ENCODE measurements at places on chromosomes 2 and 18.

GRCh38 chr18:23033056-23033455, 99.9 kb downstream of the RBBP8 start:
- no peak for DNase-seq

DNA sequence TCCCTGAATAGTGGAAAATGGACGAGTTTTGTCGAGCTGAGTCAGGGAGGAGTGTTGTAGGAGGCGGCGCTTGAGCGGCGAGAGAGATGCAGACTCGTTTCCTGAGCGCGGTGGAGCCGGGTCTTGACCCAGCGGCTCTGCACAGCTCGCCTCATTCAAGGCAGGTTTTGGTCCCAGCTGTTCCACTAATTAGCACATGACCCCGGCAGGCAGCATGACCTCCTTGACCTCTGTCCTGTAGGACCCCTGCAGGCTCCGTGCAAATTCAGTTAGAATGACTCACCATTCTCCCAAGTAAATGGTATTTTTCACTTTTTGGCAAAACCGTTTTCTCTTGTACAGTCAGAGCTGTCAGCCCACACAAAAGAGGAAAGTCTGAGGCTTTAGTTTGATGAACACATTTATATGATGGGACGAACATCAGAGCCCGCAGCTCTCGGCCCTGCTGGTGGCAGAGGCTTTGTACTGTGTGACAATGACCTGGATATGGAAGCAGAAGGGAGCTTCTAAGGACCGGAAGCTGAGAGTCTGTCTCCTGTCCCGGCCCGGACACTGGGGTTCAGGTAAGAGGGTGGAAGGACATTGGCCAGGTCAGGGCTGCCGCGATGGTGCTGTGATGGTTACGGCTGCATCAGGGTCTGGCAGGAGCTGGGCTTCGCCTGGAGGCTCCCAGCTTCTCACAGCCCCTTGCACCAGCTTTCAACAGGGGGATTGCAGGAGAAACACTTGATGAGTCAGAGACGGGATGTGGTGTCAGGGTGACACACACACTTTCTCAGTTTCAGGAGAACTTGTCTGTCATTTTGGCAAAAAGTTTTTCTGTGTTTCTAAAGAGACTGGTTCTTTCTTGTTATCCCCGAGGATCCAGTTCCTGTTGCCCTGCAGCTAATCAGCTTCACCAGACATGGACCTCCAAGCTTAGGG, 29.9 kb upstream of the ALKAL2 start:
- no peak for DNase-seq

GRCh38 chr18:39389800-39390379, 1824.3 kb upstream of the CELF4 start:
- no peak for DNase-seq

GRCh38 chr2:9095690-9096089, 92.2 kb upstream of the MBOAT2 start:
- no peak for DNase-seq

DNA sequence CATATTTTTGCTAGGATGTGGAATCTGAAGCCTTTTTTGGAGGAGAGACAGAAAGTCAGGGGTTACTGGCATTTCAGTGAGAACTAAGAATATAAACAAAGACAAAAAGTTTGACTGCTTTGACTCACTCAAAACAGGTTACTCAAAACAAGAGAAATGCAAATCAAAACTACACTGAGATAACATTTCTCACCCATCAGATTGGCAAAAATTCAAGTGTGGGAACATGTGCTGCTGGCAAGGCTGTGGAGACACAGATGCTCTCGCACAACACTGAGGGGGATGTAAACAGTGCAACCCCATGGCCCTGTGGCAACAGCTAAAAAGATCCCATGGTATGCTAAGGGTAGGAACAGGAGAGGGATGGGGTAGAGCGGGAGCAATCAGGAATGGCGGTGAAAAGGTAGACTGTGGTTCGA, 86.6 kb downstream of the DTNB start:
- DNase-seq, result peak; percentile 8

GRCh38 chr18:45835057-45835636, 9.7 kb downstream of the SIGLEC15 start:
- no peak for DNase-seq

GRCh38 chr2:232322560-232323327, 55.8 kb upstream of the ALPP start:
- DNase-seq, result no peak

Measured in stimulated activated CD8-positive, alpha-beta memory T cell treated with anti-CD3 and anti-CD28 coated beads, Interleukin-2, amount 100 ng/mL, for 48 hours (primary cell).